Left lung (tissue), 14 donors: ENCODE measurements at places on chromosomes 4 and X. TPM values are rescaled to one million over a fixed set of nuclear protein-coding genes. Genes with fewer than 3 reads are reported as not detected.

The SEPTIN11 gene
- total RNA-seq, result 138 TPM

The ATP1B4 gene
- not detected for total RNA-seq

The TRIM75 gene
- not detected for total RNA-seq

DNA sequence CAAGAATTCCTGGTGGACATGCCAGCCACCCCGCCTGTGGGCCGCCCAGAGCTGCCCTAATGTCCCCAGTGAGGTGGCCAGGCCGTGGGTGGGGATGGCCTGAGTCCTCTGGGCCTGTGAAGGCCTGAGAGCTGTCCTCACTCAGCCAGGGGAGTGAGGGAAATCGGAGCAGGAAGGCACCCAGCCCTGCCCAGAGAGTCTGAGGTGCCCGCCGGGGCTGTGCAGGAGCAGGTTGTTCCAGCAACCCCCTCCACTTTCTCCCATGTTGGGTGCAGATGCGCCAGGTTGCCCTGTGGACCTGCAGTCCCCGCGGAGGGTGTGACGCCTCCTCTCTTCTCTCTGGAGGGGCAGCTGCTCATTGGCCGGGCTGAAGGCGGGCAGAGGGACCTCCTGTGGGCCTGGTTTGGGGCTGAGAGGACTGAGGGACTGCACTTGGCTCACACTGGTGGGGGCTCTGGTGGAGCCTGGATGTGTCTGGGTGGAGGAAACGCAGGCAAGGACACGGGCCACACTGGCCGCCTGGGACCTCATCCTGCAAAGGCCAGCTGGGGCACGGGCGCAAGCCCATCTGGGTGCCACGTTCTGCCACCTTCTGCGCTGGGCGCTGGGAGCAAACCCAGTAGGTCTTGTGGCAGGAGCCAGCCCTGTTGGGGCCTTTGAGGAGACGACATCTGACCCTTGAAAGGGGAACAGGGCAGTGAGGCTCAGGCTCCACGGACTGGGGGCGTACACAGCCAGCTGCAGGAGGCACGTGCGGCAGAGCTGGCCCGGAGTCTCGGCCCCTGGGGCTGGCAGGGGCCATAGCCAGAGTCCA, 14.0 kb downstream of the DOK7 start:
- DNase-seq, result no peak

GRCh38 chrX:16496175-16496574, 153.8 kb upstream of the S100G start:
- no peak for DNase-seq

GRCh38 chrX:141301017-141301416, 58.7 kb upstream of the SPANXC start:
- DNase-seq, result no peak
